ENCODE measurements at places on chromosomes 1 and 21.

- DNase-seq: no peak
These were observed 8.5 kb downstream of the MEF2D start for GRCh38 chr1:156492013-156492590.

GRCh38 chr1:172895050-172895460, 155.7 kb downstream of the TNFSF18 start:
- DNase-seq: no peak

DNA sequence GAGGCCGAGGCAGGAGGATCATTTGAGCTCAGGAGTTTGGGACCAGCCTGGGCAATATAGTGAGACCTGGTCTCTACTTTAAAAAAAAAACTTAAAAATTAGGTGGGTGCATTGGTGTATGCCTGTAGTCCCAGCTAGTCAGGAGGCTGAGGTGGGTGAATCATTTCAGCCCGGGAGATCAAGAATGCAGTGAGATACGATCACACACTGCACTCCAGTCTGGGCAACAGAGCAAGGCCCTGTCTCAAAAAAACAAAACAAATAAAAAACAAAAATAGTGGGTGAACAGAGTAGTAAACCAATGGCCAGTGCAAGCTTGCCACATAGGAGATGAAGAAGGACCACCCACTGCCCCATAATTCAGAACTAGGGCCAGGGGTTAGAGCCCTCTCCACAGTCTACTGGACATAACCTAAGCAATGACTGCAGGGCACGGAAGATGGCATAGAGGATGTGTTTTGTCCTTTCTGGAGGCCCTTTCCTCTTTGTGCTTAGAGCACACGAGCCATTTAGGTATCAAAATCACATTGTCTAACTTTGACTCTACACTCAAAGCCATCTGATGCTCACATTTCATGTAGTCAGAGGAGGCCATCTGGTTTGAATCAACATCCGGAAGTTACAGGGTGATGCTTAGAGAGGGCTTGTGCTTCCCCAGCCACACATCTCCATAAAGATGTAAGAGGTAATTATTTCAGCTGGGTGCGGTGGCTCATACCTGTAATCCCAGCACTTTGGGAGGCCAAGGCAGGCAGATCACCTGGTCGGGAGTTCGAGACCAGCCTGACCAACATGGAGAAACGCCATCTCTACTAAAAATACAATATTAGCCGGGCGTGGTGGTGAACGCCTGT, 12.6 kb downstream of the CD2 start:
- no peak for DNase-seq

- no peak for DNase-seq
These were observed 100.5 kb downstream of the PAX7 start for GRCh38 chr1:18731148-18731547.

DNA sequence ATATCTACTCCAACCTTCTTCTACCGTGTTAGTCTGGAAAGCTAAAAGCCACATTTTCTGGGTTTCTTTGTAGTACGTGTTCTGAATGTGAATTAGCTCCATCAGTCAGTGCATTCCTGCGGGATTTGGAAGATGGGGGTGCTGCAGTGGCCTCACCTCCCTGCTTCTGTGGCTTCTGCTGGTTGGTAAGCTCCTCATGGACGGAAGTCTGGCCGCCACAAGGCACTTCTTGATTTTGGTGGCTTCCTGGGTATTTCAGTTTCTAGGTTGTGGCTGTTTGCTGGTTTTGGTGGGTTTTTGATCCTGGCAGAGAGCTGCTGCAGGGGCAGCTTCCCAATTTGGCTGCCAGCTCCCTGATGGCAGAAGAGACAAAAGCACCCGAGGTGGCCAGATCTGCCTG, 20.9 kb upstream of the TACSTD2 start:
- no peak for DNase-seq

DNA sequence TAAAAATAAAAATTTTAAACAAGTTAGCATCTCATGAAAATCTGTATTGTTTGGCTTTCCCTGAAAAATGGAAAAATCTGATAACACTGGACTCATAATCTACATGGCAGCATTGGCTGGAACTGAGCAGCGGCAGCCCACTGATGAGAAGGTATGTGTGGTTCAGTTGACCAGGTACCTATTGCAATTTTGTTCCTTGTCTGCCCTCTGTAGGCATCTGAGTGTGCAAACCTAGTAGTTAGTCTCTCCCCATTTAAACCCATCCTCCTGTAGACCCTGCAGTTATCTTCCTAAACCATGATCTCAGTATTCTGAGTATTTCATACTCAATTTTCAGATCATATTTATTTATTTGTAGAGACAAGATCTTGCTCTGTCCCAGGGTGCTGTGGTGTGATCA, 59.4 kb upstream of the SERBP1 start:
- DNase-seq: no peak
